Activated CD8-positive, alpha-beta memory T cell treated with anti-CD3 and anti-CD28 coated beads, Interleukin-2, amount 50 U/mL, for 4 hours (primary cell): ENCODE measurements at places on chromosomes 3 and 15.

DNA sequence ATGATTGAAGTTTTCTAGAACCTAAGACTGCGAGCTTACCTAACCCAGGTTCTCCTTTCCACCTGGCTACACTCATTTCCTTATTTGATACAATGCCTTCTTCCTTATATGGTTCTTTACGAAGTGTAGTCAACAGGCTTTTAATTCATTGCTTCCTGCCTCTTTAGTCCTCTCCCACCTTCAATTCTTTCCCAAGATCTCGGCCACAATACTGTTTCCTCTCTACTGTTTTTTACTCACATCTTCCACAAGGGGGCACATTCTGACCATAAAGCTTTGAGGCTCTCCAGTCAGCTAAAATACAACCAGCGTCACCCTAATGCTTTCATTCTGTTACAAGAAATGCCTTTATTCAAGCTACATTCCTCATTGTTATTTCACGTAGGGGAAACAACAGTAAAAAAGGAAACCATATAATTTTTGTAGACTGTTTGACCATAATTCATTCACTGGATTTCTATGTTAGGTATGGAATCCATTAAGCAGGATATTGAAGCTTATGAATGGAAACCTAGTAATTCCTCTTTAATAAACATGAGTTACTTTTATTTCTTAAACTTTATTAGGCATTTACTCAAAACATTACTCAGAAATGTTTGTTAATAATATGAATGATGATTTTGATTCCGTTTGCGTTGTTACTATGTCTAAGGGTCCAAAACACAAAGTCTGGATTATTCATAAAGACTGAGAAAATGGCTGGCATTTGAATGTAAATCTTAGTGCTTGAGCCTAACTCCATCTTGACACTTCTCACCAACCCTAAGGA is 29.5 kb upstream of the VEPH1 start:
- no peak for DNase-seq

GRCh38 chr3:158097593-158098308 is 8.5 kb downstream of the SHOX2 start:
- peak; percentile 52 for DNase-seq

DNA sequence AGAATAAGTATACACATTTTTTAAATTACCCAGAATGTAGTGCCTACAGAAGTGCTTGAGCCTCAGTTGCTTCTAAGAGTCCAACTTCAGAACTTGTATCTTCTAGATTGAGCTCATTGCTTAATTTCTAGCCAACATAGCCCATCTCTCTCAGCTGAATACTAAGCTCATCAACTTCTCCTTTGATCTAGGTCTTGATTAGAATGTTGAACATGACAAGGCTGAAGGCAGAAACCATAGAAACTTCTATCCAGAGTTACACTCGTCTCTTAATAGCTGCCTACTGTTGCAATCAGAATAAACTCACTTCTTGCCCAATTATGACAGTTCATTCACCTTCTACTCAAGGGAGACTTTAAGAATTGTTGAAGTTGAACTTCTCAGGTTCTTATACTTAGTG is 327.3 kb upstream of the THBS1 start:
- no peak for DNase-seq

DNA sequence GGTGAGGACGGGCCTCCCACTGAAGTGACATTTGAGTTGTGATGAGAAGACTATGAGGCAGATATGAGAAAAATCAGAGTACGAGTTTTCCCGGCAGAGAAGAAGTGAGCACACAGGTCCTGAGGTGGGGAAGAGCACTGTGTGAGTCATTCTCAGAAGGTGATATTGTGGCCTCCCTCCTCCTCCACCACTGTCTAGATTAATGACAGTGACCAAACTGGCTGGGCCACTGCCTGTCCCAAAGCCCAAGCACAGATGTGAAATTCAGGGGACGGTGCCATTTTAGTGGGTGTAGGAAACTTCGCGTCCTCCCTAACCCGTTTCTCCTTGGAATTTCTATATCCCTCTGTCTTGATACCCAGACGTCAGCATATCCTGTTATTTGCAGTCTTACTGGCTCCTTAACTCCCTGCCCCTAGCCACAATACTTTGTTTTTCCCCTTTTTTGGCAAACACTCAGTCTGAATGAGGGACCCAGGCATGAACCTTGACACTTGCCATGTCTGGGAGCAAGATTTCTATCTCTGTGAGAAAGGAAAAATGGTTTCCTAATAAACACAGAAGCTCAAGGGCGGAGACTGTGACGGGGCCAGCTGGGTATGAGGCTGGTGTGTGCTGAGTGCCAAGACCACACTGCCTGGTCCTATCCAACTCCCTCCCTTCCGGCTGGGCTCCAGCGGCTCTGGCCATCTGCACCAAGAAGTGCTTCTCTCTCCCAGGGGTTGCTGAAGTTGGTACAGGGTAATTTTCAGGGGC is 15.2 kb downstream of the PRICKLE2 start:
- DNase-seq, result no peak

DNA sequence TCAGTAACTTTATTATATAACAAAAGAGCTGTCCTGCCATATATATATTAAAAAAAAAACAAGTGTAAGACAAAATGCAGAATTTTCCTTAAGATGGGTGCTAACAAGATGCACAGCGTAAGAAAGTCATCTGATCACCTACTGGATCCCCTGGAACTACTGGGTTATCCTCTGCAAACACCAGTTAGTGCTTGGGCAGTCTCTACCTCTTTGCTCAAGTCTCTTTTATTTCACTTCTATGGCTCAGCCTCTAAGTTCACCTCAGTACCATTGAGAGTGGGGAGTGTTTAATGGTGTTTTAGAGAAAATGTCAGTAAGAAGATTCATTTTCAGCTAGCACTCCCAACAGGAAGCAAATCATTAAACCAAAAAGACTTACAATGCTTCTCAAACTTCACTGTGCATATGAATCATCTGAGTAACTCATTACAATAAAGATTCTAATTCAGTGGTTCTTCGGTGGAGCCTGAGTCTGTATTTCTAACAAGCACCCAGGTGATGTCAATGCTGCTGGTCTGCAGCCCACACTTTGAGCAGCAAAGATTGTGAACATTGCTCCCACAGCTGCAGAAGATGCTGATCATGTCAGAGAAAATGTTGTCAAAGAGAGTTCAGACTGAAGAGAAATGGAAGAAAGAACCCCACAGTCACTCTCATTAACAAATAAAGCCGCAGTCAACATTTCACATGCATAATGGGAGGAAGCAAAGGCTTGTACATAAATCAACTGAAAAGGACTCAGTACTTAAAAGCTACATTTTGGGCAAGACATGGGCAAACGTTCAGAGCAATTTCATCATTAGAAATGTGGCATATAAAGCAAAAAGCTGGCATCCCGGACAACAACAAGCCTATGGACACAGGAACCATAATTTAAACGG is 227.1 kb upstream of the ATP11B start:
- no peak for DNase-seq

- no peak for DNase-seq
These were observed 6.7 kb downstream of the IDH2 start for GRCh38 chr15:90095521-90095959.

- no peak for DNase-seq
These were observed 36.0 kb upstream of the PEX5L start for GRCh38 chr3:180072786-180073185.

DNA sequence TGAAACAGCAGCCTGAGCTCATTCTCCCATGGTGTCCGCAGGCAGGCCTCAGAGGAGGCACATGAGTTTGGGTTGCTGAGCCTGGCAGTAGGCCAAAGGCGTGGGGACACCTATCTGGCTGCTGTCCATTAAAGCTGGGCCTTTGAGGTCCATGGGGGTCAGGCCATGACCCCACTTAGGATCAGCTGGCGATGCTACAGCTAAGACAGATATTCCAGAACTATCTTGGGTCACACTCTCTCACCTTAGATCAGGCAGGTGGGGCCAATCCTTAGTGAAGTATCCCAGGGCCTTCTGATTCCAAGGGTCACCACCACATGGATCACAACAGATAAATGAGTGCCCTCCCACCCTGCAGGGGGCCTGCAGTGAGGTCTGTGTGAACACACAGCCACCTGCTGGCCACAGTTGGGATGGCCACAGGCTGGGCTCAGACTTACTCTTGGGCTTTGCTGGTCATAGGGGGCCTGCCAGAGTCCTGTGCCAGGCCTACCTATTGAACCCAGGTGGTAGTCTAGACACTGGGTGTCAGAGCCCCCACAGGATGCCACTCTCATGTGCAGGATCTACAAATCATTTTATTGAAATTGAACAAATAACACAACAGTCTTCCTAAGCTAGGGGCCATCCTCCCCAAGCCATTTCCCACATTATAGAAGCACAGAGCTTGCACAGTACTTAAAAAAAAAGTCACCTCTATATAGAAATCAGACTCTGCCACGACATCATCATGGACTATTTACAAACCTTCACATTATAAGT is 2.0 kb upstream of the HYAL2 start:
- DNase-seq, result peak; percentile 66

GRCh38 chr15:20349774-20350498 is 191.7 kb downstream of the GOLGA6L6 start:
- peak; percentile 20 for DNase-seq

DNA sequence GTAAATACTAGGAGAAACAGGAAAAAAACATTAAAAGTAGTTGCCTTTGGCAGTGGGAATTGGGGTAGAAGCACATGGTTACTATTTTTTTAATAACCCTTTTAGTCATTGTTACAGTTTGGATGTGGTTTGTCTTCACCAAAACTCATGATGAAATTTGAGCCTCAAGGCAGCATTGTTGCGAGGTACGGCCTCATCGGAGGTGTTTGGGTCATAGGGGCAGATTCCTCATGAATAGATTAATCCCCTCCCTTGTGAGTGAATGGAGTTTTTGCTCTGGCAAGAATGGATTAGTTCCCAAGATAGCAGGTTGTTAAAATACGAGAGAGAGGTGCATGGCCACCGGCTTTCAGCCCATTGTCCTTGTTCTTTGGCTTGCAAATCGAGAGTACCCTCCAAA is 92.6 kb downstream of the LEKR1 start:
- DNase-seq, result no peak

GRCh38 chr3:151871639-151872468 is 1.6 kb upstream of the SUCNR1 start:
- no peak for DNase-seq

DNA sequence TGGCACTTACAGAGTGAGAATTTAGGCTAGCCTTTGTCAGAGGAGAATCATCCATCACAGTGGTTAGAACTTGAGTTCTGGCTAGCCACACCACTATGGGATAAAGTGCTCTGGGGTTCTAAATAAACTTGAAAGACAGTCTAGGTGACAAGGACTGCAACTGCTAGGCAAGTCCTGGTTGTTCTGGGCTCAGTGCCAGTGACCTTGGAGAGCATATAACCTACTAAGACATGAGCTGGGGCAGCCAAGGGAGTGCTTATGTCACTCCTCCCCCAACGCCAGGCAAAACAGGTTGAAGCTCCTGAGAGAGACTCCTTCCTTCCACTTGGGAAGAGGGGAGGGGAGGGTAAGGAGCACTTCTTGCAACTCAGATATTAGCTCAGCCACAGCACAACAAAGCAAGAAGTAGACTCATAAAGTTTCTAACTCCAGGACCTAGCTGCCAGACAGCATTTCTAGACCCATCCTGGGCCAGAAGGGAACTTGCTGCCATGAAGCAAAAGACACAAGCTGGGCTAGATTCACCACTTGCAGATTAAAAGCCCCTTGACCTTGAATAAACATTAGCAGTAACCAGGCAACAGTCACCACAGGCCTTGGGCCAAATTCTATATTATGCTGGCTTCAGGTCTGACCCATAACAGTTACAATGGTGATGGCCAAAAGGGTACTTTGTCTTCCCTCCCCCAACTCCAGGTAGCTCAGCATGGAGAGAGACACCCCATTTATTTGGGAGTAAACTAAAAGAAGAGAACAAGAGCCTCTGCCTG is 963.7 kb downstream of the PLOD2 start:
- DNase-seq, result no peak

DNA sequence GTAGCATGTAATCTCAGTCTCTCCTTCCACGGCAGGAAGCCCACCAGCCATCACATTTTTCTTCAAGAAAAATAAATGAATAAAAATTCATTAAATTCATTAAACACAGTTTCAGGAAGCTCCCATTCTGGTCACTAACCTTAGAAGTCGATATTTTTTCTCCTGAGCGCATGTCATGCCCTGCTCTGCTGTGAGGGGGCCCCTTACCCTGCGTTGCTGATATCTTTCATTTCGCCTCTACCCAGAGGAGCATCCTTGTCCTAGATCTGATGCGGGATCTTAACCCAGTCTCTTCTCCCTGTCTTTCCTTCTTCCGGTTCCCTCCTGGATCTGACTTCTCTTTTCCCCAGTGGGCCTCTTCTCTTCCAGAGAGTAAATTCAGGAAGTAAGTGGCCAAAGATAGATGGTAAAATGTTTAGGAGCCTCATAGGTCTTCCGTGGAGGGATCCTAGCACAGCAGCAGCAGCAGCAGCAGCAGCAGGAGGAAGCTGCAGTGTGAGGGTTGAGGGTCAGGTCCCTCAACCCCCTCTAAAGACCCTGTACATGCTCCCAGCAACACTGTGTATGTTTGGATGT is 1.4 kb upstream of the ILDR1 start:
- DNase-seq, result no peak

- DNase-seq, result no peak
These were observed 21.3 kb upstream of the DGKG start for GRCh38 chr3:186383026-186383993.

- no peak for DNase-seq
These were observed 12.1 kb upstream of the CPB1 start for GRCh38 chr3:148815316-148816110.

DNA sequence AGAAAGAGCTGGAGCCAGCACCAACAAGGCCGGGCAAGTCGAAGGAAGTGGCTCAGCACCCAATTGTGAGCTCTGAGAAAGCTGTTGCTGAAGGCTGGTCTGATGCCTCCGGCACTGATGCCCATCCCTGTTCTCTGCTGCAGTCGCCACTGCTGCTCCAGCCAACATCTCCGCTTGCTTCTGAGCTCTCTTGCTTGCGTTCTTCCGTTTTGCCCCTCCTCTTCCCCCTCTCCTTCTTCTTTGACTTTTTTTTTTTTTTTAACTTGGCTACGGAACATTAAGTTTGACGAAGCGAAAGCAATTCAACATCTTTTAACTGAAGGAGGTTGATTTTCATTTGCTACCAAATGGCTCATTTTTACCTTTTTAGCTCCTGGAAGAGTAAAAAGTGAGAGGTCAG is 442.9 kb downstream of the MCTP2 start:
- no peak for DNase-seq

DNA sequence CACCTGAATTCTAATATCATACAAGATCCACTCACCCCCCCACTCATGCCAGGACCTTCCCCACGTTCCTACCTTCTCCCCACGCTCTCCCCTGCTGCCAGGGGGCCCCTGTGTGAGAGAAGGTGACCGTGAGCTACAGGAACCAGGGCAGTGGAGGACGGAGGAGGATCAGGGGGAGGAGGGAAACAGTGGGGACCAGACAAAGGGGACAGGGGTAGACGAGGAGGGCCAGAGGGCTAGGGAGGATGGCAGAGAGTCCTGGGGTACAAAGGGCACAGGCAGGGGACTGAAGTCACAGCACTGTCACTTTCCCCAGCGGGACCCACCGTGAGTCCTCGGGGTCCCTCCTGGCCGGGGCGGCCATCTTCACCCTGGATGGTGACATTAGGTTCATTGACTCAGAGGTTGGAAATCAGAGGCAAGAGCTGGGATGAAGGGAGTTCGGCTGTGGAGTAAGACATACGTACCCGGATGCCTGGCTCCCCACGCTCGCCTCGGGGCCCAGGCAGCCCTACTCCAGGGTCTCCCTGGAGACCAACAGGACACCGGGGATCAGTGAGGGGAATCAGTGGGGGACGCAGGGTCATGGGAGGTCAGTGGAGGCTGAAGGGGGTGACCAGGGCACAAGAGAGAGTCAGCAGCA is 6.3 kb upstream of the UCN2 start:
- no peak for DNase-seq

- DNase-seq, result no peak
These were observed 22.0 kb upstream of the MUC20 start for GRCh38 chr3:195698647-195699387.
